ENCODE measurements at places on chromosomes 6 and 20.

- ATAC-seq, result no peak
Observed at GRCh38 chr6:14442242-14442641, 324.7 kb downstream of the CD83 start.

- no peak for ATAC-seq
Observed at GRCh38 chr20:61693055-61693600, 372.6 kb downstream of the TAF4 start.

DNA sequence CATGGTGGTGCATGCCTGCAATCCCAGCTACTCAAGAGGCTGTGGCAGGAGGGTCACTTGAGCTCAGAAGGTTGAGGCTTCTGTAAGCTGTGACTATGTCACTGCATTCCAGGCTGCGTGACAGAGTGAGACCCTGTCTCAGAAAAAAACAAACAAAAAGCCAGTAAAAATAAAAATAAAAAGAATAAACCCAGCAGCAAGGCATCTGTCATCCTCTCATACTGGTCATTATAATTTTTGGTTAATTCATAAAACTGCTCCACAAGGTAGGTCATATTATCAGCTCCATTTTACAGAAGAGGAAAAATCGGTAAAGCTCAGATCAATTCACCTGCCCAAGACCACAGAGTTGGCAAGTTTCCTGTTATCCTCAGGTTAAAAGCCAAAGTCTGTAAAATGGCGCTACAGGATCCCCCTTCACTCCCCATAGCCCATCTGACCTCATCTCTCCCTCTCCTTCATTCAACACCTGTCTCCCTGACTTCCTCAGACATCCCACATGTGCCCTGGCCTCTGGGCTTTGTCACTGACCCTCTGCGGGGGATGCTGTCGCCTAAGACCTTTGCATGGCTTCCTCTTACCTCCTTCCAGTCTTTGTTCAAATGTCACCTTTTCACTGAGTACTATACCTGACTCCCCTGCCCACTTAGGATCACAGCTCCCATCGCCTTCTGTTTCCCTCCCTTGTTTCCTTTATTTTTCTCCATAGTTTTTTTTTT lies 213.2 kb upstream of the ZNF217 start:
- no peak for ATAC-seq

DNA sequence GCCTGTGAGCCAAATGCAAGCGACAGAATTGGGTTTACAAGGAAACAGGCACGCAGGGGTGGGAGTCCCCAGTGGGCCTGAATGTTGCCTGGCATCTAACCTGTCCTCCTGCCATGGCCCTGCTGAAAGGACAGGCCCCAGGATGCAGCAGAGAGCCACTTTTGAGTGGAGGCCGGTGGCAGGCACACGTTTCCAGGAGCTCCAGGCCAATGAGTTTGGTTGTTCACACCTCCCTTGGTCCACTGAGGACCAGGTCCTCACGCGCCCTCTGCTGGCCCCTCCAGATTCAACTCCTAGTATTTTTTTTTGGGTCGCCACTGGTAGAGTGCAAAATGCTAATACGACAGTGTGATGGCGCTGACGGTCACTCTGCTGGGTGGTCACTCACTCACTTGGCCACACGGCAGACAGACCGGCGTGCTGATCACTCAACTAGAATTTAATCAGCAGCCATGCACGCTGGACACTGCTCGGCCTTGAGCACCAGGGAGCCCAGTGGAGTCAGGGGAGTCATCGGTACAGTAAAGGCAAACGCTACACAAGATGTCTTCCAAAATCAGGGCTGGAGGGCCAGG lies 81.7 kb upstream of the NFATC2 start:
- ATAC-seq, result peak; percentile 58

DNA sequence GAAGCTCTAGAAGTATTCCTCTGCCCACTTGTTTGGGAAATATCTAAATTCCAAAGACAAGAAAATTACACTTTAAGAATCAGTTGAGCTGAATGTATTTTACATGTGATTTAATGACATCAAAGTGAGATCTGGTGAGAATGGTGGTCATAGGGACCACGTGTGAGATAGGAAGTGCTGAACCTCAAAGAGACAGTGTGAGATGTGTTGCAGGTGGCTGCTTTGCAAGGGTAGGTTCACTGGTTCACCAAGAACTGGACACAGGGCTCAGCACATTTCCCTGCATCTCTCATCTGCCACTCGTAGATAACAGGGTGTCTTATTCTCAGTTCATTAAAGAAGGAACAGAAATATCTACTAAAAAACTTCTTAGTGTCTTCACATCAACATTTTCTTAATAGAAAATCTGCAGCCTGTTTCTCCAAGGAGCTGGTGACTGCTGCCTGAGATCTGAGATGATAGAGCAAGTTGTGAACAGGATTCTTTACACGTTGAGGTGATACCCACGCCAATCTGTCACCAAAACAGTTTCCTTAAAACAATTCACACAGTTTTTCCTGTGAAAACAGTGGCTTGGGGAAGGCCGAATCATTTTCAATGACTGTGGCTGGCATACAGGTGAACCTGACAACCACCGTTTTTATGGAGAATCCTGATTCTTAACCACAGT lies 7.2 kb downstream of the CCR6 start:
- no peak for ATAC-seq

DNA sequence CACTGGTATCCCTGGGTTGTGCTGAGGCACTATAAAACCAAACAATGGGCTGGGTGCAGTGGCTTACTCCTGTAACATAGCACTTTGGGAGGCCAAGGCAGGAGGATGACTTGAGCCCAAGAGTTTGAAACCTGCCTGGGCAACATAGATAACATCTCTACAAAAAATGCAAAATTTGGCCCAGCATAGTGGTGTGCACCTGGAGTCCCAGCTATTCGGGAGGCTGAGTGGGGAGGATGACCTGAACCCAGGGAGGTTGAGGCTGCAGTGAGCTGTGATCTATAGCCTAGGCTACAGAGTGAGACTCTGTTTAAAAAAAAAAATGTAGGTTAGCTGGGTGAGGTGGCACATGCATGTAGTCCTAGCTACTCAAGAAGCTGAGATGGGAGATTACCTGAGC lies 7.7 kb upstream of the SLC4A11 start:
- no peak for ATAC-seq

- peak; percentile 58 for ATAC-seq
Observed at GRCh38 chr6:52416629-52417151, 3.5 kb upstream of the EFHC1 start.

DNA sequence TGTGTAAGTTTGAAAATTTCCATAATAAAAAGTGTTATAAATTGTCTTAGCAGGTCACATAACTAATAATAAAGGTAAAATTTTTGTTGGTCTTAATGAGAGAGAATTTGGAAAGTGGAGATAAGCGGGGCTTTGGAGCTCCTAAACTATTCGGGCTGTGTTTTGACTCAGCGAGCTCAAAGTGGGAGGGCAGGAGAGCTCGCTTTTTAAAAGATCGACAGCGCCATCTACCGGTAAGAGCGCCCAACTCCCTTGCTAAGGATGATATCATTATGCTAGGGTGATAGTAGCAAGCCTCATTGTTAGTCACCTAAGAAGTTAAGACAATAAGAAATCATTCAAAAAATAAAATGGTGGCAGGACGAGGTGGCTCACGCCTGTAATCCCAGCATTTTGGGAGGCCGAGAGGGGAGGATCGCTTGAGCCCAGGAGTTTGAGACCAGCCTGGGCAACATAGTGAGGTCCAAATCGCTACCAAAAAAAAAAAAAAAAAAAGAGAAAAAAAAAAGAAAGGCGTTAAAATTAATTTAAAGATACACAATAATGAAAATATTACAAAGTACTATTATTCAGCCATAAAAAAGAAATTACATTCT lies 24.8 kb downstream of the C6orf15 start:
- ATAC-seq, result peak; percentile 93

DNA sequence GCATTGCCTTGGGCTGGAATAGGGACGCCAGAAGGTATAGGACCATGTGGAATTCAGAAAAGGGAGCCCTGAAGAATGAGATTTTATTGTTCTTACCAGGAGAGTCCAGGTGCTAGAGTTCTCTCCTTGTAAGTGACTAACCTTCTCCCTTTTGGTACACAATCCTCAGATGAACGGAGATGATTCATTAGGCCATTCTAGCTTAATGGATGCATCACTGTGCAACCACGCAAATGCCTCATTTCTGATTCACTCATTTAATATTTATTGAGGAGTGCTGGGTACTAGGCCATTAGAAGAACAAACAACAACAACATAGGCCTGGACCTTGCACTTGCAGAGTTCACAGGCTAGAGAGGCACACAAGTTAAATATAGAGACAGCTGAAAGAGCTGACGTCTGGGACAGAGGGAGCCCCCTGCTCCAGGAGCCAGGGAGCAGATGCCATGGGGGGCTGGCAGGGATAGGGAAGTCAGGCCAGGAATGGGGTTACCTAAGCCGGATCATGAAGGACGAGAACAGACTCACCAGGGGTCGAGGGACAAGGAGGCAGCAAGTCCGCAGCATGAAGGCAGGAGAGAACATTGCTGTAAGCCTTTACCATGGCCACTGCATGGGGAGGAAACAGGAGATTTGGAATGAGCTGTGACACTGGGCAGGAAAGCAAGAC lies 179.5 kb upstream of the AKAP12 start:
- peak; percentile 91 for ATAC-seq

DNA sequence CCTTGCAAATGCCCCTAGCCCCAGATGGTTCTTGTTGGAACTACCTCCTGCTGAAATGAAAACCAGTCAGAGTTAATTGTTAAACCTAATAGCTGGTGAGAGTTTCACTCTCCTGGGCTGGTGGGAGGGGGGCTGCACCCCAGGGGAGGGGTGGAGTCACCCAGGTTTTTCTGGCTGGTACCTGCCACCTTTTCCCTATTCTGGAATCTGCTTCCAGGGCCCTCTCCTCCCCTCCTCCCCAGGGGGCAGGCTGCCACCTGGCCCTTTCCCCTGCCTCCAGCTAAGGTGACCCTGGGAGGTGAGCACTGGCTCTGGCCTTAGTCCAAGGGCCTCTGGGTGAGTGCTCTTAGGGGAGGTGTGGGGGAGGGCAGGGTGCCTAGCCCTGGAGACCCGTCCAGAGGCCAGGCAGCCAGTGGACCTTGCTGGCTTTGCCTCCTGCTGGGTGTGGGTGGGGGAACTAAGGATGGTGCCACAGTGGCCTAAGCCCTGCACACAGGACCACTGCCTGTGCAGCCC lies 48.8 kb upstream of the EPB41L1 start:
- peak; percentile 30 for ATAC-seq

DNA sequence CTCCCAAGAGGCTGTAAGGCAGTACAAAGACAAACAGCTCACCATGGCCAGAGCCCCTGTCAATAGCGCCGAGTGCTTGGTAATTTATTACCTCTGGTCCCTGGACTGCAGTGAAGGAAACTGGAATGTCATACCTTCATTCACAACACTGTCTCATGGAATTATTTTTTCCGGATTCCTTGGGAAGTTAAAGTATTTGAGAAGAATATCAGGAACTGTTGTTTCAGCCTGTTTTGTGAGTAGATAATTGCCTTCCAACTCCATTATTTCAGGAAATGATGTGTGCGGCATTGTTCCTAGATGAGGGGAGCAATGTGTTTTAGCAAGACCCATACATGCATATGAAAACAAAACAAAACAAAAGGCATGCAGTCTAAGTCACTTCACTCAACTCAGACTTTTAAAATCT lies 64.0 kb downstream of the BLOC1S5 start:
- ATAC-seq, result no peak

All from esophagus mucosa (tissue), 1 donor.